ENCODE measurements at places on chromosomes 16 and 17. TPM values are rescaled to one million over a fixed set of nuclear protein-coding genes. Genes with fewer than 3 reads are reported as not detected.

DNA sequence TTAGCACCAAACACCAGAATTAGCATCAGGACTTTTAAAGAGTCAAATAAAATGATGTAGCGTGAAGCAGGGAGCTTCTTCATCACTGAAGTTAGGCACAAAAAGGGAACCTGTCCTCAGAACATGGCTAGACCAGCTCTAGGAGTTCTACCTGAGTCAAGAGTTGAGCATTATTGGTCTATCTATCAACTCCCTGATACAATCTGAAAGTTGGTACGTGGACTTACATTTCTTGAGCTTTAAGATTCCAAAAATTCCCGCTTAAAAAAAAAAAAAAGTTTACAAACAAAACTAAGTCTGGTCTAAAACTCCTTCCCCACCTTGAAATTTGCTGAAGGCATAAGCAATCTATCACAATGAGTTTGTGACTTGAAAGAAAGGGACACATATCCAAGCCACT lies 12.3 kb downstream of the TLE7 start:
- DNase-seq: no peak

GRCh38 chr16:19284207-19284606 lies 1.3 kb upstream of the CLEC19A start:
- no peak for DNase-seq

DNA sequence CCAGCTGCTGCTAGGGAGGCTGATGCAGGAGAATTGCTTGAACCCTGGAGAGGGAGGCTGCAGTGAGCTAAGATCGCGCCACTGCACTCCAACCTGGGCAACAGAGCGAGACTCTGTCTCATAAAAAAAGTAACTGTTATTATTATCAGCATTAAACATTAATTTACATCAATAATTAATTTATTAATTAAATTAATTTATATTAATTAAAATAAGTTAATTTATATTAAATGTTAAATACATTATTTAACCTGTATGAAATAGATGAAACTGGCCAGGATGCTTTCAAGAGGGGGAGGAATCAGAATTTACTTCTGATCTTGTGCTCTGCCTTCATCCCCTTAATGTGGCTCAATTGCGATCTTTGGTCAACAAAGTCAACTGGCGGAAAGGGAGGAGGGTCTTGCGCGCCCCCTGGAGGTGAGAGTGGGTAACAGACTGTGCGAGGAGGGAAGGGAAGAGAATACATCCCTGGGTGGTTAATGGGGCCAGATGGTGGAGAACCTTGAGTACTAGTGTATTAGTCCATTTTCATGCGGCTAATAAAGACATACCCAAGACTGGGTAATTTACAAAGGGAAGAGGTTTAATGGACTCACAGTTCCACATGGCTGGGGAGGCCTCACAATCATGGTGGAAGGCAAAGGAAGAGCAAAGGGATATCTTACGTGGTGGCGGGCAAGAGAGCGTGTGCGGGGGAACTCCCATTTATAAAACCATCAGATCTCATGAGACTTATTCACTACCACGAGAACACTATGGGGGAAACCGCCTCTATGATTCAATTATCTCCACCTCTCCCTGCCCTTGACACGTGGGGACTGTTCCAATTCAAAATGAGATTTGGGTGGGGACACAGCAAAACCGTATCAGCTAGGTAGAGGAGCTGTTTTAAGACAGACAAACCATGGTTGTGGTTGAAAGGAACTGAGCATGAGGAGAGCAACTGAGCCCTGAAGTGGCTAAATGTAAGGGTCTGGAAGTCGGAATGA lies 15.7 kb upstream of the CPPED1 start:
- DNase-seq: peak; percentile 81

- DNase-seq: no peak
Measured at GRCh38 chr16:72216767-72217166, 44.8 kb upstream of the PMFBP1 start.

ASGR1 gene
- 23.9 TPM for total RNA-seq

KIFC3 gene
- total RNA-seq: 15.4 TPM

Measured in endothelial cell (in vitro differentiated cells).